ENCODE measurements at places on chromosomes 12 and 14. TPM values are rescaled to one million over a fixed set of nuclear protein-coding genes. Genes with fewer than 3 reads are reported as not detected.

The ACSM4 gene
- total RNA-seq, result not detected

The DPPA3 gene
- total RNA-seq, result not detected

The SLC17A8 gene
- not detected for total RNA-seq

The CLECL1 gene
- 1.9 TPM for total RNA-seq

The NRXN3 gene
- 2.9 TPM for total RNA-seq

The NOS1 gene
- 2.2 TPM for total RNA-seq

The CLEC9A gene
- total RNA-seq, result 0.90 TPM

The RBM25 gene
- 84.4 TPM for total RNA-seq

The PALS1 gene
- total RNA-seq, result 19.2 TPM

The KRT83 gene
- not detected for total RNA-seq

The CMTM5 gene
- not detected for total RNA-seq

The PRB2 gene
- total RNA-seq, result not detected

The SETD1B gene
- 4.7 TPM for total RNA-seq

Data from uterus (tissue), 4 donors.